ENCODE measurements at places on chromosomes 1 and 21. TPM values are rescaled to one million over a fixed set of nuclear protein-coding genes. Genes with fewer than 3 reads are reported as not detected.

Gene REN
- total RNA-seq: 0.47 TPM

Gene SPRR2B
- total RNA-seq: not detected

Gene KCNH1
- not detected for total RNA-seq

Gene CD5L
- not detected for total RNA-seq

Gene KLF17
- not detected for total RNA-seq

Gene LEPROT
- total RNA-seq: 25.7 TPM

GRCh38 chr21:41418956-41419680 is 6.9 kb upstream of the MX1 start:
- no peak for DNase-seq

DNA sequence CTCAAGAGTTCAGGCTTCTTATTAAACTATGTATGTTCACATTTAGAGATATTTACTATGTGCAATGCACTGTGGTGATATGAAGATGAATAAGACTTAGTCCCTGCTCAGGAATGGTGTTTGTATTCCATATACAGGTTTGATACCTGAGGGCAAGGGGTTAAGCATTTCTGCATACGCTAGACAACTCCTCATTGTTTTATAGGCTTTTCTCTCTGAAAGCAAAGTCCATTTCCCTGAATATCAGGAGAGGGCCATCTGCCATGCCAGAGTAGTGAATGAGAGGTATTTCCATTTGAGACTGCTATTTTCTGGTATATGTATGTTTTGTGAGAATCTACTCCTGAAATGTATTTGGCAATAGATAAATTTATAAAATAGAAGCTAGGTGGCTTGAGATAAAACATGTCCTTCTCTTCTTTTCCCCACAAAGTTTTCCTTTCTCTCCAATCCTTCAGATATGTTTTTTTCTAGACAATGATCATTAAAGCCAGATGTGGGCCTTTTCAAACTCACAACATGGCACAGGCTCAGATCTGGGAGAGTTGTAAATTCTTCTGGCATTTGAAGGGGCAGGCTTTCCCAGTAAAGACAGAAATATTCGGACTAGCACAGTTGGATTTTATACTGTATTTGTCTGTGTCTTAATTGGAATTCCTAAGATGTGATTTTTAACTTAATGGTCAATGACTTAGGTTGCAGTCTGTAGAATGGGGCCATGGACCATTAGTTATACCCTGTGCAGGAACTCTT is 73.3 kb upstream of the WDR26 start:
- no peak for DNase-seq

DNA sequence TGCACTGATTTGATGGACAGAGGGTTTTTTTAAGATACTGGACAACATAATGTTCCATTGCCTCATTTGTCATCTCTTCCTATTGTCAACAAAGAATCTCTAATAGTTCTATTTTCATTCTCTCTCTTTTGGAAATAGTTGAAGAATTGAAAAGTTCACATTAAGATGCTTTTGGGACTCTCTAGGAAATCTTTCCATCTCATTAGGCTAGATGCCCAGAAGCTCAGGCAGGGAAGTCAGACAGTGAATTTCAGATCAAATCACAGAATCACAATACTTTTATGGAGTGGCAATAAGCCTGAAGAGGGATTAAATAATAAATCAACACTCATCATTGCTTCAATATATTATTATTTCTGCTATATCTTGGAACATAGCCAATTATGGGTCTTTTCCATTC is 29.2 kb downstream of the NEGR1 start:
- no peak for DNase-seq

- DNase-seq: no peak
Observed at GRCh38 chr1:33607444-33608005, 135.1 kb downstream of the ZSCAN20 start.

- no peak for DNase-seq
Observed at GRCh38 chr1:192986110-192986747, 72.9 kb downstream of the UCHL5 start.

DNA sequence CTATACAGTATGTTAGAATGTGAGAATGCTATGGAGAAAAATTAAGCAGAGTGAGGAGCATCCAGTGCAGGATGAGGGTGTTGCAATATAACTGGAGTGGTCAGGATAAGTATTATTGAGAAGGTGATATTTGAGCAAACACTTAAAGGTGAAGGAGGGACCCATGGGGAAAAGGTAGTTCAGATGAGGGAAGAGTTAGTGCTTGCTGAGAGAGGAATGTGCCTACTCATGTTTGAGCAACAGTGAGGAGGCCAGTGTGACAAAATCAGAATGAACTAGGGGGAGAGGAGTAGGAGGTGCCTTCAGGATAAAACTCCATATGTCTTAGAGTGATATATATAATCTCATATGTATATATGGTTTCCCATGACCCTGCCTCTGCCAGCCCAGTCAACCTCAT is 6.2 kb upstream of the TRIM45 start:
- no peak for DNase-seq

DNA sequence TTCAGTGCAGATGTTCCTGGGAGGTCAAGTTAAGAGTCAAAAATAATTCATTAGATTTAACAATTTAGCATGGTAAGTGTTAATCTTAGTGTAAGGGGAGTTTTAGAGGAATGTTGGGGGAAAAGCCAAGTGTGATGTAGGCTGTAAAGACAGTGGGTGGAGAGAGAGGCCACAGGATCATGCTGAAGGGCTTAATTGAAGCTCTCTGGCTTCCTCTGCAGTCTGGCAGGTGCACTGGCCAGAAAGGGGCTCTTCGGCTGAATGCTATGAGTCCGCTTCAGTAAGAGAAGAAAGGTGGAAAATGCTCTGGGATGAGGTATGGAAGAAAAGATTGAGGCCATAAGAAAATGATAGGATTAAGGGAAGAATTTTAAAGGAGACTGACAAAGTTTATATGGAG is 3.0 kb downstream of the BRDT start:
- DNase-seq: no peak

GRCh38 chr1:16246961-16247360 is 10.0 kb upstream of the CPLANE2 start:
- DNase-seq: no peak

DNA sequence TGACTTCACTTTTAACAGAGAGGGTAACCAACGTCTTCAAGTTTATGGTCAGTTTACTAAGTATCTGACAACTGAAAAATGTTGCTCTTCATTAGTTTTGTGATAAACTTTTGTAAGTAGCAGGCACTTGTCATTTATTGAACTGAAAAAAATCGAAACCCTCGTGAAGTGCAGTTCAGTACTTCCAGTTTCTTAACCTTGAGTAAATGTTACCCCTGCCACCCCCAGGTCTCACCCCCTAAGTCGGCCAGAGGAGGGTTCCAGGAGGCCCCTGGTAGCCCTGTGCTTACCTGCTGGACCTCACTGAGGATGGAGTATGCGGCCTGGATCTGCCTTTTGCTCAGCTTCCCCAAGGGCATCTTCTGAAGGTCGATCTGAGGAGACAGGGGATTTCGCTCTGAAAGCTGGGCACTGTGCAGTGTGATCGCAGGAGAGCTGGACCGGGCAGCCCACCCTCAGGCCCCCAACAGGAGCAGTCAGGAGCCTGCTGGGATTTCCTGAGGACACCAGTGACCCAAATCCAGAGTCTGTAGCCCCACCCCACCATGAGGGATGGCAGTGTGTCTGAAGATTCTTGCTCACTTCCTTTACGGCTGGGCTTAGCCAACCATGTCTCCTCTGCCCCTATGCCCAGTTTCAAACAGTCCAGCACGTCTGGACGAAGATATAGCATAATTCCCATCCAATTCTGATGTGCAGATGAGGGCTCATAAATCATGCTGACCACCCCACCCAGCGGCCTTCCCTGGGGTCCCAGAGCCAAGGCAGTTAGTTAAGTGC is 37.6 kb downstream of the PARP1 start:
- DNase-seq: no peak

DNA sequence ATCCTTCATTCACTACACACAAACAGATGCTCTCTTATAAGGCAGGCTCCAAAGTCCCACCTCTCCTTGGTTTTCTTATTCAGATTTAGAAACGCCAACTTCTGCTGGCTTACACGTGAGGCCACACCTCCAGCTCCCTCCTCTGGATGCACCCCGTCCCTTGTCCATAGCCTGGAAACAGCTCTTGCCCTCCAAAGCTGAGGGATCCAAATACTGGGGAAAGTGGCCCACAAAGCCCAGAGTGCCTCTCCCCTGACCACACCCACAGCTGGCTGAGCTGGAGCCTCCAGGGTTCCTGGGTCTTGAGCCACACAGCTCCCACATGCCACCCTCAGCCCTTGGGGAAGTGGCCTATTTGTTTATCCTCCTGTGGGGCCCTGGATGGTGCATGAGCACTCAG is 4.5 kb downstream of the LAD1 start:
- DNase-seq: no peak

- DNase-seq: no peak
Observed at GRCh38 chr1:178254433-178254832, 160.5 kb downstream of the RASAL2 start.

DNA sequence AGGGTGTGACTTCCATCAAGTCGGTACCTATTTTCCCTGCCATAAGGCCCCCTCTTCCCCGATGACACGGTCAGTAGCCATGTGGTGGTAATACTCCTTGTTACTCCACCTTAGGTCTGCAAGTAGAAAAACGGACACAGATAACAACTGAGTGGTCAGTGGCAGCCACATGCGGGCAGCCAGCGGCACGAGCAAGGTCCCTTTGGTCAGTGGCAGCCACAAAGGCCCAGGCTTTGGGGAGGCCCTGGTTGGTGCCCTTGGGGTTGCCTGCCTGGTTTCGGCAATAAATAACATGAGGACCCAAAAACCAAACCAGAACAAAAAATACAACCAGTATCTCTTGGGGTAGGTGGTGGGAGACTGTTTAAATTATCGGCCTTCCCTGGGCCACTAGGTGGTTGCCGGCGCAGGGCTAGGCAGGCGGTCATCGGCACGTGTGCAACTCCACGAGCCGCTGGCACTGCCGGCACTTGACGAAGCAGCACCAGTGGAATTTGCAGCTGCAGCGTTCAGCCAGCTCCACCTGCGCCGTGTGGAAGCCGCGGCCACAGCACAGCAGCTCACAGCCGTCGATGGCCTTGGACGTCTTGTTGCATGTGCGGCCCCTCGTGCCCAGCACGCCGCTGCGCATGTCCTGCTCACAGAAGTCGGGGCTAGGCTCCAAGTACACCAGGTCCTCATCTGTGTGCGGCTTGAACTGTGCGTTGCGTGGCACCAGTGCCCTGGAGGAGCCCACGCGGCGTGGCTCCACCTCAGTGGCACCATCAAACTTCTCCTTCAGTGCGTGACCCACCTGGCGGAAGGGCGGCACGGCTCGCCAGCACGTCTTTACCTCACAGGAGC is 23.1 kb downstream of the WNT4 start:
- DNase-seq: no peak

DNA sequence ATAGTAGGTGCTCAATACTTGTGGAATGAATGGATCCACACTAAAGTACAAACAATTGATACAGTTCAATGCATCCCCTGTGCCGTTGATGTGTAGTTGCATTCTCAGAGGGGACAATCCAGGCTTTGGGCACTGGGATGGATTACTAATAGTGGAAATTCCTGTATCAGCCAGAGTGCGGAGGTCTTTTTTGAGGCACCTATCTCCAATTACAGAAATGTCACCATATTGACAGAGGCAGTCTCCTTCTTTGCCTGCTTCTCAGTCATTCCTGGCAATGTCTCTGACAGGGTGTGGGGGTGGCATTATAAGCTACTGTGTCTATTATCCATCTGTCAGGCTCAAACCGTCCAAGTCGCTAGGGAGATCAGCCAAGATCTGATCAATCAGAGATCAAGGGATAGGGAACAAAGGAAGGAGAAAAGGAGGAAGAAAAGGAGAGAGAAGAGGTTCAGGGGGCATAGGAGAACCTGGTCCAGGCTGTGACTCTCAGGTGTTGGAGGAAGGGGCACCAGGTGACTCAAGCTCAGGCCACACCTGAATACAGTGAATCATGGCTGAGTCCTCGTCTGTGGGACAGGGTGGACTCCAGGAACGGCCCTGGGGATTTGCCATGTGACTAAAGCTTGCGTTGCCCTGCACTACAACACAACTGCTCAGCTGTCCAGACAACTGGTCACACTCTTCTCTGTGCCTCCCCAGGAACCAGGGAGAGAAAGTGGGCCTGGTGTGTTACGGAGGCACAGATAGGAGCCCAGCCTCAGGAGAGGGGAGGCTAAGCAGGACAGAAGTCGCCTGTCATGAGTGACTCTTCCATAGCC is 3.4 kb upstream of the LAMB3 start:
- no peak for DNase-seq

GRCh38 chr21:9758888-9759287 is 762.5 kb upstream of the TPTE start:
- DNase-seq: no peak

DNA sequence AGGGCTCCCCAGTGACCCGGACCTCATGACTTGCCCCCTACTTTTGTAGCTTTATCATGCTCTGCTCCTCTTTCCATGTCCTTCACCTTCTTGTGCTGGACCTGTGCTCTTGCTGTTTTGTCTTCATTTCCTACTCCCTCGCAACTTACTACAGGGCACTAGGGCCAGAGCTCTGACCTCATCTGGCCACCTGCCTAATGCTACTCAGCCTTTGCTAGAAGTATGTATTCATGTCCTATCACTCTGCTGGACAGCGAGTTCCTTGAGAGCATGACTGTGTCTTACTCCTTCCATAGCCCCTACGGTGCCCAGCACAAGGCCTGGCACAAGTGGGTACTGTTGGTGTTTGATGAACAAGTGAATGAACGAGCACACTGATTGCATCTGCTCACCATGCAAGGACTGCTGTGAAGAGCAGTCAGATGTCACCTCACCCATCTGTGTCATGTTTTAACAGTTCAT is 1.9 kb downstream of the MTFR1L start:
- DNase-seq: no peak
